ENCODE measurements at places on chromosomes 5 and 9. TPM values are rescaled to one million over a fixed set of nuclear protein-coding genes. Genes with fewer than 3 reads are reported as not detected.

ERCC8 gene
- total RNA-seq, result 14.4 TPM

C7 gene
- under 0.01 TPM for total RNA-seq

SPATA31C2 gene
- total RNA-seq, result not detected

EQTN gene
- total RNA-seq, result not detected

IL13 gene
- not detected for total RNA-seq

LCN9 gene
- total RNA-seq, result not detected

GNA14 gene
- 0.26 TPM for total RNA-seq

CCDC183 gene
- total RNA-seq, result 1.0 TPM

ADAMTS6 gene
- 48.3 TPM for total RNA-seq

Measured in fibroblast of lung (primary cell).